ENCODE measurements at places on chromosomes 11 and 22.

- DNase-seq, result no peak
Observed at GRCh38 chr22:48781391-48781790, 1046.3 kb downstream of the BRD1 start.

DNA sequence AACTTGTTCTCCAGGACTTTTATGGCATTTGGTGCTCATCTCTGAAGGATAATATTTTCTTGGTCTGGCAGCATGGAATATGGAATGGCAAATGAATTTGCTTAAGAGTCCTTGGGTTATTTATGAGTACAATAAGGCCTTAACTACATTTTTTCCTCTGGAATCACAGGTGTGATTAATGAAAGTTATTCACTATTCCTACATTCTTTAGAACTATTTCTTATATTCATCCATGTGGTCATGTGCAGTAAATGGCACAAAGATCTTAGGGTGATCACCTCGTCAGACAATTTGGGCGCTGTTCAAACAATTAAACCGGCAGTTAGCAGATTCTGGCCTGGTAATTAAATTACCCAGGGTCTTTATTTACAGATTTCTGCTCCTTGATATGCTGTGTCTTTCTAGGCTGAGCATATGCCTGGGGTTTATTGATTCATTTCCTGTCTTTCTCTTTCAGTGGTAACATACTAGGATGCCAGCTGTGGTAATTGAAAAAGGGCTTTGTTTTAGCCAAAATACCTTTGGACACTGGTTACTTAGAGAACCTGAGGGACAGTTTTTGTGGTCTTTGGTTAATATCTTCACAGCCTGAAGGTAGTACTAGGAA is 31.6 kb downstream of the SIK2 start:
- no peak for DNase-seq

DNA sequence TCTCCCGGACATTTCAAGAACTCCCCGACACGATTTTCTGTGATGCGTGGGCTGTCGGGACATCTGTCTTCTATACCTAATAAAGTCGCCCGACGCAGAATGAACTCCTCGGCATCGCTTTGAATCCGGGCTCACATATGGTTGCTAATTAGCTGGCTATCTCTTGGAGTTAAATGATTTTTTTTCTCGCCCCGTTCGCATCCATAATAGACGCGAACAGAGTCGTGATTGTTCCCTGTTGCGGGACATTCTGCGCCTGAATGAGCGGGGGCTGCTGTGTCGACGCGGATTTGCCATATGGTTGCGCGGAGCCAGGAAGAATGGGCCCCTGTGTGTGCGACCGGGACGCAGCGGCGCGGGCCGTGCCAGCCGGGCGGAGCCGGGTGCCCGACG is 16.4 kb downstream of the CDKN1C start:
- no peak for DNase-seq

DNA sequence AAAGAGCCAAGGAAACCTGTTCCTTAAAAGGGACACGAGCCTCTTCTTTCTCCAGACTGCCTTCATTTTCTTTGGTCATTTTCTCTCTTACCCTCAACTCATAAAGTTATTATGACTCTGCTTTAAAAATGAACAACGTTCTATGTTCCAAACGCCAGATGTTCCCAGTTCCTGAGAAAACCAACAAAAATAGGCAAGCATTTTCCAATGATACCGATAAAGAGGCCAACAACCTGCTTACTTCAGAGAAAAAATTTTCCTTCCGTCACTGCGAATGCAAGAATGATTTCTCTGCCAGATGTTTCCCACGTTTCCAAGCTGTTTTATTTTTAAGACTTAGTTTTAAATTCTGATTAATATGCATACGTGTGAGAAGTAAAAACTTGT is 315 bp upstream of the TRPC6 start:
- DNase-seq, result no peak

DNA sequence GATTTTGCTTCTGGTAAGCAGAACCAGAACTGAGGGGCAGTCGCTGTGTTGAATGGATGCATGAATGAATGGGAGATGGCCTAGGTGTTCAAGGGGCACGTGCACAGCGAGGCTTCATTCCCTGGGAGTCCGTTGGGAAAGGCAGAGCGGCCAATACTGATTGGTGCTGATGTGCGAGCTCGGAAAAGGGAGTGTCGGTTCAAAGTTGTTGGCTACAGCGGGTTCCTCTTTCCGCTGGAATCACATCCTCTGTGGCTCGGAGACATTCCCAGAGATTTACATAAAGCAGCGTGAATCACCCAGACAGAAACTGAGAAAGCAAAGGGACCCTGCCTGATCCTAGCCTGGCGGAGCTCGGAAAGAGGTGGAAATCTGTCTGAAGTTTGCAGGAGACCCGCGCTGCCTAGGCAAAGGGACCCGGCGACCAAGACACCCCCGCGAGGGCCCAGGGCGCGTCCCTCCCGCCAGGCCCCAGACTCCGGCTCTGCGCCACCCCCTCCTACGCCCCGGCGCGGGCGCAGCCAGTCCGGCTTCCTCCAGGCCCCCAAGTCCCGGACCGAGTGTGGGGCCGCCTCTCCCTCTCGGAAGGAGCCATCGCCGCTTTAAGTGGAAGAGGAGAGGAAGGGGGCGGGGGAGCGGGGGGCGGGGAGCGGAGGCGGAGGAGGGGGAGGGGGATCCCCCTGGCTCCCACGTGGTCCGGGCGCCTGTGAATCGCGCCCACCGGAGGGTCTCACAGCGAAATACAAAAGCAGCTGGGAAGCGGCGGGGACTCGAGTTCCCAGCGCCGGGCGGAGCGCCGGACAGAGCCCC is at the start of gene FJX1:
Gene FJX1, plus strand, starts transcription at position 774 of the 810 bp plus-strand sequence. CDS start 177 bp downstream, outside the sequence.
- DNase-seq, result peak; percentile 31

- DNase-seq, result no peak
Observed at GRCh38 chr11:69213964-69214363, 58.2 kb downstream of the SMIM38 start.

DNA sequence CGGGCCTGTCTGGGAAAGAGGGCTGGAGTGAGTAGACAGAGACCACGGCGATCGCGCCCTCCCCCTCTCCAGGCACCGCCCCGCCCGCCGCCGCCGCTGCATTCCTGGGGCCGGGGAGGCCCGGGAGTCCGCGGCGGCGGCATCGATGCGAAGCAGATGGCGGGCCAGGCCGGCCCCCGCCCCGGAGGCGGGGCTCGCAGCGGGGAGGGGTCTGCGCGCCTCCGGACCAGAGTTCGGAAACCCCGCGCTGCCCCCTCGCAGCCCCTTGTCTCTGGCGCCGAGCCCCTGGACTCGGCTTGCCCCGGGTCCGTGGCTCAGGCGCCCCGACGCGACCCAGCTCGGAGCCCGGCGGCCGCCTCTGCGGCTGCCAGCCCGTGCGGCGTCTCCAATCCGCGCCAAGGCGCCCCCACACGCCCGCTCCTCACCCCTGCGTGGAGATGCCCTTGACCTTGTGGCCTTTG is 1.3 kb downstream of the SCARF2 start:
- DNase-seq, result no peak

DNA sequence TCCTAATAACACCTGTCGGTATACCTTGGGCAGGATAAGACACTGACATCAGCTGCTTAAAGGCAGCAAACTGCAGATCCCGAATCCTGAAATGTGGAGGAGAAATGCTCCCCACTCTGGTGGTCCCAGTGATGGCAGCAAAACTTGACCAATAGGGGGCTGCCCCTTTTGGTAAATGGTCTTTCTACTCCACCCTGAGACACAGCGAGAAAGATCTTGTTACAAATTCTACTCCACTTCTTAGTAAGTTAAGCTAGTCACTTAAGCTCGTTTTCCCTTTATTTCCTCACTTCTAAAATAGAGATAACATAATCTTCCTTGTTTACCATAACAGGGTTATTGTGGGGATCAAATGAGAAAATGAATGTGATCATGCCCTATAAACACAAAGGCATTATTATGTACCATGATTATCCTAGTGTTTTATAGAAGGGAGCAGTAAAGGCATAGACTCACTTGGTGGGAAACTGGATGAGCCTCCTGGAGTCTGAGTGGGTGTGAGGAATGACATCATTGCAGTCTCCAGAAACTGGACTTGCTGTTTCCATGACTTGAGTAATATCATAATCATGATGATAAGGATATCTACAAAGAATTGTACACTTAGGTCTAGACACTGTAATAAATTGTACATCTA is 50.9 kb downstream of the ENDOD1 start:
- DNase-seq, result peak; percentile 9

GRCh38 chr11:67270256-67271204 is 4.3 kb downstream of the GRK2 start:
- no peak for DNase-seq

DNA sequence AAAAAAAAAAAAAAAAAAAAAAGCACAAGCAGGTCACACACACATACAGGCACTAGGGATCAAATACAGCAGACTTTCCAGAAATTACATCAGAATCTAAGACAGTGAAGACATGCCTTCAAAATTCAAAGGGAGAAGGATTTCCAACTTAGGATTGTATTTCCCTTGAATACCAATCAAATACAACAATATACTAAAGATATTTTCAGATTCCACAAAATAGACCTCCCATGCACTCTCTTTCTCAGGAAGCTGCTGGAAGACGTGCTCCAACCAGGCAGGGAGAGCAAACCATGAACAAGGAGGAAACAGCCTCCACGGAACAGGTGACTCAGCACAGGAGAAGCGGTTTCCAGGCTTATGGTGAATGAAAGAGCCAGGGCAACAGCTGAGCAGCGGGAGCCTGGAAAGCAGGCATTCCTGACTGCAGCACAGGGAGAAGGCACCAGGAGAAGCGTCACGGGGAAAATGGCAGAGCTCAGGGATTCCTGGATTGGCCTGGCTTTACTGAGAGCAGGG is 32.0 kb downstream of the TMEM184B start:
- DNase-seq, result peak; percentile 49

DNA sequence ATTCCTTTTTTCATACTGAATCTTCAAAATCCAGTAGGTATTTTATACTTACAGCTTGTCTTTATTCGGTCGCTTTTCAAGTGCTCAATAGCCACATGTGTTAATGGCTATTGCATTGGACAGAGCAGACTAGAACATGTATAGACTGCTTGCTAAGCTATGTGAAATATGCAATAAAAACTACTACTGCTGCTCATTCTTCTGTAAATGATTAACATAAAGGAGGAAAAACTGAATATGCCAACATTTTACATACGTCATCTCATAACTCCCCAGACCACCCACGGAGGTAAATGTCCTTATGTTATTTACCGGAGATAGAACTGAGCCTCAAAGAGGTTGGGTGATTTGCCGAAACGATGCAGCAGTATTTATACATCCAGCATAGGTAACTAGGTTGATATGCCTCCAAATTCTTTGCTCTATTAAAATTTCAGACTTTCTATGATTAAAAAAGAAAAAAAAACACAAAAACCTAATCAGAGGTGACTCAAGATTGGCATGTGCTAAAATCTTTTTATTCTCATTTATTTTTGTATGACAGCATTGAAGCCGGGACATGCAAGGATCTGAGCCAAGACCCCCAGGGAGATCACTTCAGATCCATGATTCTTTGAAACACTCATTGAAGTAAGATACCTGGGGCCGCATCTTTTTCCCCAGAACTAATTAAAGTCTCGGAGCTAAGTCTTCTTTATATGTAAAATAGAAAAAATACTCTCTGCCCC is 78.5 kb upstream of the OR5AK2 start:
- no peak for DNase-seq

GRCh38 chr11:44243595-44244343 is 66.2 kb downstream of the ALX4 start:
- no peak for DNase-seq

- DNase-seq, result no peak
Observed at GRCh38 chr22:49958931-49959781, 1.4 kb upstream of the PIM3 start.

All from OCI-M1 (cell line).